Activated T-helper 1 cell treated with anti-CD3 and anti-CD28 coated beads, Interleukin-2, amount 50 U/mL, for 16 hours (primary cell): ENCODE measurements at places on chromosomes 2 and 18.

GRCh38 chr18:8814206-8814605 lies 108.8 kb downstream of the MTCL1 start:
- DNase-seq: no peak

GRCh38 chr18:28767727-28768211 lies 590.8 kb upstream of the CDH2 start:
- DNase-seq: no peak

- DNase-seq: peak; percentile 24
Observed at GRCh38 chr2:233990261-233990798, 60.2 kb upstream of the SPP2 start.

- no peak for DNase-seq
Observed at GRCh38 chr18:13574761-13575160, 151.6 kb downstream of the FAM210A start.

DNA sequence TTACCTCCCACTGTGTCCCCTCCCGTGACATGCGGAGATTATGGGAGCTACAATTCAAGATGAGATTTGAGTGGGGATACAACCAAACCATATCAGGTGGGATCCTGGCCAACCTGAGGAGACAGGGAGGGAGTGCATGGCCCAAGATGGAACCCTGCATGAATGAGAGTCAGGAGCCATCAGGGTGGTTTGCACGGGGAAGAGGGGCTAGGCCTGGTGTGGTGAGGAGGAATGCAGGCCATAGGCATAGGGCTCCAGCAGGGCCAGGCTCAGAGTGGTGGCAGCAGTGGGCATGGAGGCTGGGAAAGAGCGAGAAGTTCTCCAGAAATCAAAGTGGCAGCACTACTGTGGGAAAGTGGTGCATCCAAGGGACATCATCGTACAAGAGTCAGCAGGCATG lies 74.0 kb upstream of the BCL2L11 start:
- no peak for DNase-seq

- no peak for DNase-seq
Observed at GRCh38 chr2:43438342-43438741, 157.5 kb downstream of the THADA start.

DNA sequence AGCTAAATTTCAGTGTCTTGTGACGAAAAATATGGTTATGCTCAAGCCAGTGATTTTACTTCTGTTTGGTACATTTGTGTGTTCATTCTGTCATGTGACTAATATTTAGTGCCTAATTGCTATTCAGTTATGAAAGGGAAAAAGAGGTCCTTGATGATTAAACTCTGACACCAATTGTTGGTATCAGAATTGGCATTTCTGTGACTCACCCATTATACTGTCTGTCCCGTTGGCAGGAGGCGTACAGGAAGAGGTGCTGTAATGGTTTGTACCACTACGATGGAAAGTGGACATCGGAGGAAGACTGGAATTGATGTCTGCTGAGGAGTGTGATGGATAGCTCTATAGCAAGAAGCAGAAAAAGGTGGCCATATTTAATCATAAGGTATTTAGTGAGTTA lies 310.4 kb upstream of the CCDC68 start:
- DNase-seq: no peak

- no peak for DNase-seq
Observed at GRCh38 chr2:105771836-105772235, 27.1 kb downstream of the NCK2 start.

DNA sequence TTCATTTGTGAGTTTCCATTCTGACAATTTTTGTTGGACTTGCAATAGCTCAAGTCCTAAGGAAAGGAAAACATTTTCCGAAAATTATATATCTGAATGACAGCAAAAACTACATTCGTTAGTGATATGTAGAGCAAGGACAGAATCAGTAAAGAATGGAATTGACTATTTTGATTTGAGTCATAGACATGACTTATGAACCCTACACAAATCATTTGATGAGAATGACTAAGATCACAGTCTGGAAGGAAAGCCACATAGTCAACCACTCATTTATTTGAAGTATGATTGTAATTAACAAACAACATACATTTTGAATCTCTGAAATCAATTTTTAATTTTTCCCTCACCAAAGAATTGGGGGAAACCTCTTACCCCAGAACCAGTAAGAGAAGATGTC lies 231.6 kb upstream of the CRIM1 start:
- no peak for DNase-seq

GRCh38 chr2:237205043-237205541 lies 119.4 kb downstream of the COPS8 start:
- no peak for DNase-seq

DNA sequence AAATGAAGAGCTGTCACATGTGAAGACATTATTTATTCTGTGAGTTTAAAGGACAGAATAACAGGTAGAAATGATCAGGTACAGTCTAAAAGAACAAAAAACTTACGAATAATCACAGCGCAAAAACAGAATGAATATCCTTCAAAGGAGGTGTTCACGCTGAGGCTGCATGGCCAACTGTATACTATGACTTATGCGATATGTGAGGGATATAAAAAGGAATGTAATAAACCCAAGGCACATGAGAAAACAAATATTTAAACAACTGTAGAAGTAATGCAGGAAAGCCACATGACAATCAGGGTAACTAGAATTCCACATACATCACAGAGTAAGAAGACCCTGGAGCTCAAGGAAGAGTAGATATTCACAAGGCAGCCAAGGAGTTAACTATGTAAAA lies 81.3 kb downstream of the RTTN start:
- no peak for DNase-seq

- no peak for DNase-seq
Observed at GRCh38 chr2:241850544-241851324, 8.0 kb downstream of the PDCD1 start.

- no peak for DNase-seq
Observed at GRCh38 chr2:238692562-238692961, 155.3 kb upstream of the TWIST2 start.

DNA sequence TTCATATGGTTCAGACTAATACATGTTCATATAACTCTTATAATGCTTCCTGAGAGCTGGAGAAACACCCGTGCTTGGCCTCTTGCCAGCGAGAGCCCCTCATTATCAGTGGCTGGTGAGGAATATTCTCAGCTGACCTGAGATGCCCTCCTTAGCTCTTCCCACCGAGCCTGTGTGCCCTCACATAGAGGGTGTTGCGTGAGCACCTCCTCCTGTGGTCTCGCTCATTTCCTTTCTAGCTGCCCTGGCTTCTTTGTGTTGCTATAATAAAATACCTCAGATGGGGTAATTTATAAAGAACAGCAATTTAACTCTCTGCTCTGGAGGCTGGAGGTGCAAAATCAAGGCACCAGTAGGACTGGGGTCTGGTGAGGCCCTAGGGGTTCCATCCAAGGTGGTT lies 80.5 kb upstream of the ALKAL2 start:
- no peak for DNase-seq

- DNase-seq: no peak
Observed at GRCh38 chr2:191064590-191064989, 50.6 kb upstream of the STAT1 start.

- DNase-seq: no peak
Observed at GRCh38 chr2:164782323-164782722, 59.3 kb downstream of the COBLL1 start.

DNA sequence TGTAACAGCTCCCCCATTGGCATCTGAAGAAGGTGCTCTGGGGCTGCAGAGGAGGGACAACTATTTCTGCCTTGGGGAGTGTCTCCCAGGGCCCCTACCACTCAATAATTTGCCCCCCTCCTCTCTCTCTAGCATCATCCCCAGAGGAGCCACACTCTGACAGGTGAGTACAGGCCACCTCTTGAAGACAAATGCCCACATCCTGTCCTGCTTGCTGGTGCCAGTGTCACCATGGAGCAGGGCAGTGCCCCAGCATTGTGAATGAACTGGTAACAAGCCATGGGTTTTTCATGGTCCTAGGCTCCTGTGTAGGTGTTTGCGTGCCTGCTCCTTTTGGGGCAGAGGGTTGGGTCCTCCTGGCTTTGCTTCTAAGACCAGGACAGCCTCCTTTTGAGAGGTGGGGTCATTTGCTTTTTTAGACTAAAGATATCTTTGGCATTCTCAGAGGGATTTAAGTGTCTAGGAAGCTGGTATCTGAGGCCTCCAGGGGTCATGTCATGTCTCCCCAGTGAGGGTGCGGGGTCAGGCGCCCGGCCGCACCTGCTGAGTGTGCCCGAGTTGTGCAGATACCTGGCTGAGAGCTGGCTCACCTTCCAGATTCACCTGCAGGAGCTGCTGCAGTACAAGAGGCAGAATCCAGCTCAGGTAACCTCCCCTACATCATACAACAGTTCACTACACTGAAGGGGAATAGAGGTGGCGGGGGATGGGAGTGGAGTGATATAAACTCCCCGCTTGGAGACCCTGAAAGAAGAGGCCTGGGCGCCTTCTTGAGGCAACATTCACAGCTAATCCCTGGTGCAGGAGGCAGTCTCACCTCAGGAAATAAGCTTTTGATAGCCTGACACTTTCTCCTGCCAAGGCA lies 1.8 kb downstream of the RETREG2 start:
- no peak for DNase-seq

- DNase-seq: no peak
Observed at GRCh38 chr2:152189622-152190495, 14.3 kb upstream of the STAM2 start.

GRCh38 chr2:99960790-99961189 lies 181.6 kb downstream of the AFF3 start:
- DNase-seq: no peak

- no peak for DNase-seq
Observed at GRCh38 chr18:24031916-24032315, 17.4 kb downstream of the TTC39C start.

- DNase-seq: no peak
Observed at GRCh38 chr18:68215931-68216330, 499.0 kb downstream of the TMX3 start.

- DNase-seq: peak; percentile 54
Observed at GRCh38 chr2:20642055-20642971, 8.6 kb downstream of the HS1BP3 start.

DNA sequence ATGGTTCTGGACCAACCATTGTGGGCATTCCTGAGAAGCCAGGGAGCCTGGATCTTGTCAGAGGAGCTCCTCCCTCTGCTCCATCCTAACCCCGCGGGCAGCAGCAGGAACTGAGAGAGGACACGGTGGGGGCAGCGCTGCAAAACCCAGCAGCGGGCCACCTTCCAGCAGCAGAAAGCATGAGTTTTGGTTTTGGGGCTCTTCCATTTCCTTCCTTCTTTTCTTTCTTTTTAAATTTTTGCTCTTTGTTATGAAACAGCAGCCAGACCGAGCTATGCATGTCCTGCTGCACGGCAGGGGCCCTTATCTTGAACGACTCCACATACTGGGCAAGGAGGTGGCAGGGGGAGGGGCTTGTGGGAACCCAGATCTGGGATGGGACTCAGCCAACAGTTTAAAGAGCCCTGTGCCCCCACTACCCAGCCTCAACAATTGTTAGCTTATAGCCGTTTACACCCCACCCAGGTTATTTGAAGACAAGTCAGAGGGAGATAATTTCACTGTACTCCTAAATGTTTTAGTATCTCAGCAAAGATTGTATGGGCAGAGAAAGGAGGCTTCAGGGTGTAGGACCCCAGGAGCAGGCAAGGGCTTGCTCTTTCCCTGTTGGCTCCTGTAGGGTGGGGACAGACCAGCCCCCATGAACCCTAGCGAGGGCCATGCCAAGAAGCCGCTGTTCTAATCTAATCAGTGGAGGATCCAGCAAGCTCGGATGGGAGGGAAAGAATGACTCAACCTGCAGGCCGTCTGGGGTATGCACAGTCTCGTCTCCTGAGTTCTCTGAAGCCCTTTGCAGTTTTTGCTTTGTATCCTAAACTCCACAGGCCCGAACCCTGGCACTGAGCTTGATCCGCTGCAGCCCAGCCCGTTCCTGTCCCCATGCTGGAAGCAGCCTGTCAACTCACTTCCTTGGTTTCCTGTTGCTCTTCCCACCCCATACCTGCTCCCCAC lies 75.3 kb downstream of the LRRFIP1 start:
- no peak for DNase-seq

DNA sequence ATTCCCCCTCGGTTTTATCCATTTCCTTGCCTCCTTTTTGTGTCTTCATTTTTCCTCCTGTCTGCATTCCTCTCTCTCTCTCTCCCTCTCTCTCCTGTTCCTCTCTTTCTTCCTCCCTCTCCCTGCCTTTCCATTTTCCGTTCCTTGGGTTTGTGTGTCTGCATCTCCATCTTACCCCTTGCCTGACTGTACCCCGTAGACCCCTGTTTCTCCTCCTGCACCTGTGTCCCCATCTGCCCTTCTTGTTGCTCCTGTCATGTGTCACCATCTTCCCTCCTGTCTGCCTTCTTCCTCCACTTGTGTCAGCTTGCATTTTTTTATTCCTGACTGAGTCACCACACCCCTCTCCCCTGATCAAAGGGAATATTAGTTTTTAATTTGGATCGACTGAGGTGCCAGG lies 1.8 kb downstream of the CDK5R2 start:
- DNase-seq: no peak

- DNase-seq: no peak
Observed at GRCh38 chr2:174605687-174606086, 8.1 kb upstream of the WIPF1 start.

DNA sequence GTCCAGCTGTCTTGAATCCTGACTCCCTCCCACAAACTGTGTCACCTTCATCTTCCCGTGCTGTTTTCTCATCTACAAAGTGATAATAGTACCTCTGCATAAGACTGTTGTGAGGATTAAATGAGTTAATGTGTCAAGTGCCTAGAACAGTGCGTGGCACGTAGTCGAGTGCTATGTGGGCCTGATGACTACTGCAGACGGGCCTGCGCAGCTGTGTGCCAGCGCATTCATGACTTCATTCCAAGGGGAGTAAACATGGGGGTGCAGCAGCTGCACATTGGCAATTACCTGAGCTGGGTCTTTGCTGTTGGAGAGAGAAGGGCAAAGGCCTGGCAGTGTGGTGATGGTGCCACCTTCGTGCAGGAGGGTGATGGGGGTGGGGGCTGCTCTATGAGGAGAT lies 5.0 kb downstream of the TEX44 start:
- DNase-seq: no peak

GRCh38 chr2:121043061-121043826 lies 241.8 kb downstream of the TFCP2L1 start:
- no peak for DNase-seq

GRCh38 chr2:210363876-210364275 lies 48.9 kb upstream of the MYL1 start:
- no peak for DNase-seq

DNA sequence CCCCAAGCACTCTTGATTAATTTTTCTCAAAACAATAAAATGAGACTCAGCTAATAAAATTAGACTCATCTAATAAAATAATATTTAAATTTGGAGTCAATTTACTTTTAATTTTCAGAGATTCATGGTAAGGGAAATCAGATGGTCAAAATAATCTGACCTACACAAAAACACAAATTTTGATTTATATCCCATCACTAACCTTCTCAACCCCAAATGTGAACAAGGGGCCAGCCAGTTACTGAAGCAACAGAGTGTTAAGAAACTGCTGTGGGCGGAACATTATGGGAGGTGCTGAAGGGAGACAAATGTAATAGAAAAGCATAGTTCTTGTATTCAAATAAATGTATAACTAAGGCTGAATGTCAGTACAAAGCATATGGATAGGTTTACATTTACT lies 28.5 kb upstream of the PPP3R1 start:
- DNase-seq: no peak
